ENCODE measurements at places on chromosomes 2 and 18.

GRCh38 chr2:65514555-65515195 lies 82.3 kb upstream of the SPRED2 start:
- DNase-seq, result no peak

DNA sequence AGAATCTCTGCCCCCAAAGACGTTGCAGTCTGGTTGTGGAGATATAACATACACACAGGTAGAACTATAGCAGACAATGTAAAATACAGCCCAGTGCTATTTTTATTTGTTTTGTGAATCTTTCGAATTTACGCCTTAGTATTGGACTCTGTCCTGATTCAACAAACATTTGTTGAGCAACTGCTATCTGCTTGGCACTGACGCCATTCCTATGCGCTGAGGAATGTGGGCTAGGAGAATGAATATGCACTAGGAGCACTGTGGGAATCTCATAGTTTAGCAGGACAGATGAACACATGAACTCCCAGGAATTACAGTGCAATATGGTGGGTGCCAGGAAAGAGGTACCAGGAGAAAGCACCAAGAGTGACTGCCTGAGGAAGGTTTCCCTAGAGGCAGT lies 181.7 kb upstream of the SIX3 start:
- no peak for DNase-seq

GRCh38 chr18:212780-213179 lies 54.4 kb downstream of the USP14 start:
- no peak for DNase-seq

GRCh38 chr18:13661779-13662256 lies 64.5 kb downstream of the FAM210A start:
- DNase-seq, result no peak

DNA sequence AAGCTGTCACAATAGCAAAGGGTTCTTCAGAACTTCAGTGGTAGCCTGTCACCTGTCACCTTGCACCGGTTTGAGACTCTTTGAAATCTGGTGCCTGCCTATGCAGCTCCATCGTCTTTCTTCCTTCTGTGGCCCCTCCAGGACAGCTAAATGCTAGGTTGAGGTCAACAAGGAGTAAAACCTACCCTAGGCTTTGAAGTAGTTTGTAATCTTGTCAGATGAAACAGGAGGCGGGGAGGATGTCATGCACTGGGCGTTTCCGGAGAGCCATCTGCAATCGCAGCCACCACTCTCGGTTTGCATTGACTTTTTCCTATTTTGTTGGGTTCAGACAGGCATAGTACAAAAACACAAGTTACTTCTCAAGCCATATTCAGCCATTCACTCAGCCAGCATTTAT lies 116.7 kb downstream of the LPIN1 start:
- no peak for DNase-seq

- DNase-seq, result no peak
Observed at GRCh38 chr2:232941400-232941799, 71.3 kb downstream of the SNORC start.

GRCh38 chr2:200242570-200242969 lies 63.9 kb upstream of the SPATS2L start:
- DNase-seq, result no peak

- no peak for DNase-seq
Observed at GRCh38 chr2:197869501-197870111, 65.2 kb downstream of the PLCL1 start.

GRCh38 chr2:179876266-179876665 lies 14.9 kb upstream of the ZNF385B start:
- DNase-seq, result no peak

GRCh38 chr2:231318954-231319353 lies 76.6 kb upstream of the B3GNT7 start:
- DNase-seq, result no peak

GRCh38 chr2:76829374-76830234 lies 692.6 kb downstream of the LRRTM4 start:
- DNase-seq, result no peak

DNA sequence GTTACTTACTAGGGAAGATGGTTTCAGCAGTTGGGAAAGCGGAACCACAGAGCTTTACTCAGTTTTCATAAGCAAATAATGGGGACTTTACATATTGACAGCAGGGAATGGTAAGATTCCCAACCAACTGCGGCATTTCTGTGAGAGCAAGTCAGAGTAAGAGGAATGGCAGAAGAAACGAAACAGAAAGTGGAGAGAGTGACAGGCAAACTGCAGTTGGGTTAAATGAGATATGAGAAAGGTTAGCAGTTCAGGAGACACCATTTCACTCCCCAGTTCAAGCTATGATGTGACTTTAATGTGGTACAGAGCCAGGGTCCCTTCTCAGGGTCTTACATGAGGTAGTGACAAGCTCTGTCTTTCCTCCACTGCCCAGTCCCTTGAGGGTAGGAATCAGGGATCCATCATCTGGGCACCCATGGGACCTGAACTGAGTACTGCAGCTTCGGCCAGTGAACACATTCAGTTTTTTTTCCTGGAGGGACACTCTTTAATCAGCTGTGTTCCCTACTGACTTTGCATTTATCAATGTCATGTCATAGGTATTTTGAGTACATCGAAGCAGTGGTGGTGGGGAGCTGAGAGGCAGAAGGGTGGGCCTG lies 33.0 kb upstream of the GREB1 start:
- DNase-seq, result no peak

Measured in activated naive CD4-positive, alpha-beta T cell (primary cell).